Cerebellum (tissue), 4 donors: ENCODE measurements at places on chromosomes 7 and 10. TPM values are rescaled to one million over a fixed set of nuclear protein-coding genes. Genes with fewer than 3 reads are reported as not detected.

Gene ACADSB
- total RNA-seq: 16.9 TPM

Gene ZKSCAN1
- 57.4 TPM for total RNA-seq

GRCh38 chr10:129784891-129785290, 179.2 kb downstream of the EBF3 start:
- no peak for DNase-seq

DNA sequence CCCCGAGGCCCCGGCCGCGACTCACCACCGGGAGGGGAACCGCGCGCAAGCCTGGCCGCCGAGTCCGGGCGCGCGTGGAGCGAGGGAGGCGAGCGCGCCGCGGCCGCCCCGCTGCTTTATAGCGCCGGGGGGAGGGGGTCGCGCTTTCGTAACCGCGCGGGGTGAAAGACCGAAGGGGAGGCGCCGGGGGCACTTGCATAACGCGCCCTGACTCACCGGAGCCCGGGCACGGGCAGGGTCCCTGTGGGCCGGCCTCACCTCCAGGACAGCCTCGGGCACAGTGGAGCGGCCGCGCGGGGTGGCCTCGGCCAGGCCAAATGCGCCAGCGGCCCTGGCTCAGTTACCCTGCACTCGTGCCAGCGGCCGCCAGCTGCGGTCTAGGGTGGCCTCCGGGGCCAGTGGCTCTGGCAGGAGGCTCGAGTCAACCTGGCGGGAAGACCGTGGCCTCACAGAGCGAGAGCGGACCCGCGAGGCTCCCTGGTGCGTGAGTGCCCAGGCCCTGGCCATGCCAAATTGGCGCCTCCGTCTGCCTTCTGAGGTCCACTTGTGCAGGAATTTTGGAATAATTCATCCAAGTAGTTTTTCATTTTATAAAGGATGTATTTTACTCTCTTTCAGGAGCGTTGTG, at the start of gene RBP4:
Gene RBP4, minus strand, starts transcription at position 90 of the 628 bp plus-strand sequence. CDS start 207 bp downstream, outside the sequence.
- no peak for DNase-seq

GRCh38 chr10:17244700-17245365, 16.8 kb downstream of the VIM start:
- no peak for DNase-seq

- DNase-seq: peak; percentile 15
Measured at GRCh38 chr7:43362652-43363034, 220.3 kb upstream of the STK17A start.

GRCh38 chr7:63028376-63029206, 970.1 kb upstream of the ZNF722 start:
- no peak for DNase-seq

DNA sequence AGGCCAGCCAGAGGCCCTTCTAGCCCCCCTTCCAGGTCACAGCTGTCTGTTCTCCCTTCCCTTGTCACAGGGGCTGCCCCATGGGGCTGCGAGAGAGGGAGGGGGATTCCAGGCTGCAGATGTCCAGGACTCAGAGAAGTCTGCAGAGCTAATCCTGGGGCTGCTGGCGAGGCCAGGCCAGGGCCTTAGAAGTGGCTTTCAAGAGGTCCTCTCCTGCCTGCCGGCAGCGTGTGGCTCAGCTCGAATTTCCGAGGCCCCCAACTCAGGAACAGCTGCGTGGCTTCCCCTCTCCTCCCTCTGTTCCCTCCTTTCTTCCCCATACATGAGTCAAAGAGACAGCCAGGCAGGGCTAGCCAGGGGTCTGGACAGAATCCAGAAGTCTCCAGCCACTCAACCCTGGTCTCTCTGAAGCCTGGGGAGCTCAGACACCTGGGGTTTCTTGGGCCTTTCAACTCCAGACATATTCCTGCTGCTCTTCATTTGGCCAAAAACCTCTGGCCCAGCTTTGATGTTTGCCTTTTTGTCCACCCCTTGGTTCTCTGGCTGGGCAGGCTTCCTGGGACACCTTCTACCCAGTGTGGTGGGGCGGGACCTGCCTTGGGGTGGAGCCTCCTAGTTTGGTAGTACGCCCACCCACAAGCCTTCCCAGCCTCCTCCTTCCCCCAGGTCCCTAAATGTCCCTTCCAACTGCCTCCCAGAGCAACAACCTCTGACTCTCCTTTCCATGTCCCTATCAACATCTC, 21.8 kb upstream of the EIF5AL1 start:
- no peak for DNase-seq

GRCh38 chr7:94216944-94217461, 177.7 kb upstream of the COL1A2 start:
- no peak for DNase-seq

- DNase-seq: no peak
Measured at GRCh38 chr10:3750006-3750816, 34.8 kb downstream of the KLF6 start.

DNA sequence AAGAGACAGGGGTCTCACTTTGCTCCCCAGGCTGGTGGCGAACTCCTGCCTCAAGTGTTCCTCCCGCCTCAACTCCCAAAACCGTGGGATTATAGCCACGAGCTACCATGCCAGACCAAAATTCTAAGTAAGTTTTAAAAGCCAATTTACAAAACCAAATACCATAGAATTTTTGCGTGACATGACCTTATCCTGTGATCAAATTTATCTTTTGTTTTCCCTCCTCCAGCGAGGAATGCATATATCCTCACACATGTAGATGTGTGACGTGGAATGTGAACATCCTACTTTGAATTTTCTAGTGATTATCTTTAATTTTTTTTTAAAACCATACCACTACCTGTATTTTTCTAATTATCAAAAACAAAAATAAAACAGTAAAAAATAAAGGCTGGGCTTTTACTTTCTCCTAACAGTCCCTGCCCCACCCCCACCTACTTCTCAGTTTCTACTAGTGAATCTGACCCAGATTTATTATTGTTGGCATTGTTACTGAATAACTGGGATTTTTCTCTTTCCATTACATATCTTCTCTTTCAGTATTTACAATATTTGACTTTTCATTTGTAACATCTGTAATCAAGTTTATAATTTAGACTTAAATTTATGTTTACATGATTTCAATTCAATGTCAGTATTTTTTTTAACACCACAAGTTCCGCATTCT, 26.0 kb downstream of the CYTH3 start:
- no peak for DNase-seq

DNA sequence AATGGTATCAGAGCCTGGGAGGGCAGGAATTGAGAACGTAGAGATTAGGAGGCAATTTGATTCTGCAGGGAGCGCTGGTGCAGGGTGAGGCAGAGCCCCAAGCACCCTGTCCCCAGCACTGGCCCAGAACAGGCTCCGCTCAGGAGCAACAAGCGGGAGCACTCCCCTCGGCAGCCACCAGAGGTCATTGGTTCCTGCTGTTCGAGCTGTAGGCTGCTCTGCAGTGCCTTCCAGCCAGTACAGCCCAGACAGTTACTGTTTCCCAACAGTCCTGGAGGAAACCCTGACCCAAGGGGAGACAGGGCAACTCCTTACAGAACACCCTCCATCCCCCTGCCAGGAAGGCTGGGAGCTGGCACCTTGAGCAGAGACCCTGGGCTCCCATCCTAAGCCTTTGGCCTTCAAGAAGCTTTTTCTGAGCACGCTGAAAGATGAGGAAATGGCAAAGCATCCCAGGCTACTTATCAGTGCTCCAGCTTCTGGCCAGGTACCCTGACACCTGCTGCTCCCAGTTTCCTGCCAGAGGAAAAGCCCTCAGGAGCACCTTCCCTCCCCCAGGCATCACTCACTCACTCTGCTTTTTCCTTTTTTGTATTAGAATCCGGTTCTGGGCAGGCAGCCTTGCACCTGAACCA, 71.2 kb upstream of the EFCAB10 start:
- DNase-seq: peak; percentile 85
